ENCODE measurements at places on chromosomes 13 and 19.

DNA sequence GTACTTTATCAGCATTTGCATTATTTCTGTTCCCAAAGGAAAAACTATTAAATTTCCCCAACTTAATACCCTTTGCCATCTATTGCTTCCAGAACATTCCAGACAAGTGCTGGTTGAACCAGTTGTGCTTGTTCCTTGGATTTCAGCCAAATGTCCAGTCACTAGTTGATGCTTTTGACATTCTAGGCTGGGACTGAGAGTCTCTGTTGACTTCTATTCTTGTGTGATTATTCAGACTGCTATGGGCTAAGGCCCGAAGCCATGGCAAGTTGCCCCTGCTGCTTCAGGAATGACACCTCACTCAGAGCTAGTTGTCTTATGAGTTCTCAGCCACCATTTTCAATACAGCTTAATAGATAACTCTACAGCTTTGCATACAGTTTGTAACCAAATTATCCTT lies 458.1 kb upstream of the ARGLU1 start:
- no peak for DNase-seq

DNA sequence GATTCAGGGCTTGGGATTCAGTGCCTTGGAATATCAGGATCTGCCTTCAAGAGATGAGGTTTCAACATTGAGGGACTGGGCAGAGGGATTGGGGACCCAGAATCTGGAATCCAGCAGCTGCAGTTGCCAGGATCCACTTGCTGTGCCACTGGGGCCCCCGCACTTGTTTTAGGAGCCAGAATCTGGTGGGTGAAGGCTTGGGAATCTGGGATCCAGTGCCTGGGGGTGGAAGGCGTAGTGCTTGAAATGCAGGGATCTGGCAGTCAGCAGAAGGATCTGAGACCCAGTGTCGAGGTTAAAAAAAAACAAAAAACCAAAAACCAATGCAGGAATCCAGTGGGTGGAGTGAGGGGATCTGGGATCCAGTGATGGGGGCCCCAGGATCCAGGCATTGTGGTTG lies 7.3 kb upstream of the SLC25A41 start:
- no peak for DNase-seq

- peak; percentile 13 for DNase-seq
Observed at GRCh38 chr13:29507356-29507755, 88.1 kb downstream of the SLC7A1 start.

- no peak for DNase-seq
Observed at GRCh38 chr13:79998381-79998880, 342.5 kb downstream of the SPRY2 start.

DNA sequence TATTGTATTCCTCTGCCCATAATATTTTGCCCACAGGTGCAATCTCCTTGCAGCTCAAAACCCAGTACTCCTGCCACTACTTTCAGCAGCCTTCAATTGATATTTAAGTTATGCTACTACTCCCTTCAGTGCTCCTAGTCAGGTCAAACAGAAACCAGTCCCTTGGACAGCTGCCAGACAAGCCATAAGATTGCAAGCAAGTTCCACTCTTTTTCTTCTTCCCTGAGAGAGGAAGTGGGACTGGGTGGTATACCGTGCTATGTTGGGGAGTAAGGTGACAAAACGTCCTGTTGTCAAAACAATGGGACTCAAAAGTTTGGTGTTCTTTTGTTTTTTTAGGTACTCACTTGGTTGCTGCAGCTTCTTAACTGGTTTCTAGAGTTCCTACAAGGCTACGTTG lies 63.1 kb upstream of the FRY start:
- DNase-seq: no peak

DNA sequence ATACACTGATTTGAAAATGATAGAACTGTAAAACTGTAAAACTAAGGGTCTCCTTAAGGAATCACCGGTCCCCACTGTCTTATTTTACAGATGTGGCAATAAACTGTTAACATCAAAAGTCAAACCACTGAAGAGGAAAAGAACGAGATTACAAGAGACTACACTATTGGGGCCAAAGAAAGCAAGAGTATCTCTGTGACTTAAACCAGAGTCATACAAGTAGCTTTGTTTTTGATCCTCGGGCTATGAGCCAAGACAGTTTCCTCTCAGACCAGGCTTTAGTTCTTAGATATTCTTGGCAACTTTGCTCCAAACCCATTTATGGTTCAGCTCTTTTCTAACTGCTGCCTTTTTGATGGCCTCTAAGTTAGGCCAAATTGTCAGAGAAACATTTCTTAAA lies 113.8 kb downstream of the TBC1D4 start:
- DNase-seq: no peak

DNA sequence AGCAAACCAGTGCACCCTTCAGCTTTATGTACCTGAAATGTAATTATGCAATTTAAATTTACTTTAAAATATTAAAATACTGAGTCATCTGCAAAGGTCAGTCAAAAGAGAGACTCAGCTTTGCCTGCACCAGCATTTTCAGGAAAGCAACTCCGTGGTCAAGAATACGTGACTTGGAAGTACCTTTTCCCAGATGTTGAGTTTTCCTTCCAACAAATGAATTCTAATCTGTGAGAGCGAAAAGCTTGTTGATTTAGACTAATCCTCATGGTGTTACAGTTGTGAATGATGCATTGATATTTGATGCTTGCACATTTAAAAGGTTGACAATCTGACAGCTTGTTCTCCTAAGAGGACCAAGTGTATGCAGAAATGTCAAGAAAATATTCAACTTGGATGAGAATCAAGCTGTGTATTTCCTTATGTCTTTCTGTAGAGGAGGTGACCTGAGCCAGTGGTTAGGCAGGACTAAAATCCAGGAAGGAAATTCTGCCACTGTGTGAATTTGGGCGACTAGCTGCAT lies 270.4 kb downstream of the ABCC4 start:
- DNase-seq: no peak

- no peak for DNase-seq
Observed at GRCh38 chr13:110454956-110455355, 106.6 kb downstream of the RAB20 start.

GRCh38 chr19:42655748-42656147 lies 61.0 kb upstream of the CEACAM8 start:
- no peak for DNase-seq

- DNase-seq: no peak
Observed at GRCh38 chr19:49469828-49470614, 4.0 kb upstream of the FLT3LG start.

- DNase-seq: no peak
Observed at GRCh38 chr13:30486230-30487074, 20.7 kb upstream of the HMGB1 start.

- DNase-seq: no peak
Observed at GRCh38 chr13:106357198-106357597, 178.3 kb downstream of the EFNB2 start.

DNA sequence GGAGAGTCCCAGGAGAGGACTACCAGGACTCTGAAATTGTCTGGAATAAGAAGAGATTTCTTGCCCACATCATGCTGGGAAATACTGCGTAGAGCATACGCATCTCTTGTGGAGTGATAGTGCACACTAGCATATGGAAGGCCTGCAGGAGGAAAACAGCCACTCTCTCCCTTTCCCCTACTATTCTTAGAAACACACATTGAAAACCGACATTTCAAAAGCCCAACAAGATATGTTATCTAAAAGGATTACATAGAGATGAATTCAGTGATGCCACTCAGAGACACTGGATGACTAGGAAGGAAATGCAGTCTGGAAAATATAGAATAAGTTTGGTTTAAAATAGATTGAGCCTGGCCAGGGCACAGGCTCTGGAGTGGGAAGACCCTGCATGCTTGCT lies 388.7 kb upstream of the NBEA start:
- DNase-seq: no peak

DNA sequence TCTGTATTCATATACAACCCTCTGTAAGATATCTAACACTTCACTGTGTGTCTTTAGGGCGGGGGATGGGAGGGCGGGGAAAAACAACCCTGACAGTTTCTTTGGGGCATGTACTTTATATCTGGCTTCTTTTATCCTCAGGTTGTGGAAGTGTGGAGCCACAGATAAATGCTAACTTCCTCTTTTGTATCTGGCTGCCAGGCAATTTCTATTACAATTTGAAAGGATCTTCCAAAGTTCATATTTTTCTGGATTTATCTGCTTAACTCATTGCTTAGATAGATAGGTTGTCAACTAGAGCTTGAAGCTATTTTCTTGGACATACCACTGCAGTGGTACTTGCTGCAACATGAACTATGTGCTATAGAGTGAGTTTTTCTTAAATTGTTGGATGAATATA lies 393.0 kb downstream of the LMO7 start:
- no peak for DNase-seq

- DNase-seq: peak; percentile 5
Observed at GRCh38 chr13:26961890-26962615, 201.5 kb upstream of the GPR12 start.

- DNase-seq: no peak
Observed at GRCh38 chr13:53237696-53238095, 209.1 kb downstream of the OLFM4 start.

- no peak for DNase-seq
Observed at GRCh38 chr13:36925603-36926002, 5.6 kb upstream of the SMAD9 start.

GRCh38 chr19:57248646-57249045 lies 8.2 kb downstream of the ZNF805 start:
- DNase-seq: no peak

DNA sequence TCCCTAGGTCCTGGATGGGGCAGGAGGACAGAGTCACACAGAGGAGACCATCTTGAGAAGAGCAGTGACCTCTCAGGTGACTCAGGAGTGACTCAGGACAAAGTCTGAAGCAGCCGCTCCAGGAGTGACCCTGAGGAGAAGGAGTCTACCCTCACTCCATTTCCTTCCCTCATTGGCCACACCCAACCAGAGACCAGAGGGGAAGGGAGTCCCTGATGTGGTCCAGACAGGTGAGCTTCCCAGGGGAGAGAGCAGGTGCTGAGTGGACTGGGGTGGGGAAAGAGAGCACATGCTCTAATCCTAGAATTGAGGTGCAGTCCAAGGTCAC lies 75.5 kb upstream of the MEDAG start:
- no peak for DNase-seq

GRCh38 chr19:48568345-48568886 lies 16.4 kb downstream of the SULT2B1 start:
- peak; percentile 15 for DNase-seq

- no peak for DNase-seq
Observed at GRCh38 chr13:40776232-40776631, 5.2 kb upstream of the MRPS31 start.

- no peak for DNase-seq
Observed at GRCh38 chr13:72208112-72208645, 341.2 kb upstream of the DACH1 start.

- no peak for DNase-seq
Observed at GRCh38 chr19:44856421-44857083, 10.5 kb downstream of the NECTIN2 start.

DNA sequence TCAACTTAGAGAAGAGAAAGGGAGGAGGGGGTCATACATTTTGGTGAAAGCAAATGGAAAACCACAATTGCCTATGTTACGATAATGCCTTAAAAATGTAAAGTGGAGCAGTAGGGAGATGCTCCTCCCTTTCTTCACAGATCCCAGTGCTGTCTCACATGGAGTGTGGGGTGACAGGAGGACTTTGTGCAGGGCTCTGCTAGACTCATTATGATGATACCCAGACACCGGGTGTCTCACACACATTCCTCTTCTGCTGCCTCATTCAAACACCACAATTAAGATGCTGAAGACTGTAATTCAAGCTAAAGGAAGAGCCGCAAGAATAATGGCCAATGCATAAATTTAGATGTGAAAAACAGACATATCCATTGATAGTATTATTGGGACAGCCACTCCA lies 150.6 kb downstream of the LHFPL6 start:
- no peak for DNase-seq

DNA sequence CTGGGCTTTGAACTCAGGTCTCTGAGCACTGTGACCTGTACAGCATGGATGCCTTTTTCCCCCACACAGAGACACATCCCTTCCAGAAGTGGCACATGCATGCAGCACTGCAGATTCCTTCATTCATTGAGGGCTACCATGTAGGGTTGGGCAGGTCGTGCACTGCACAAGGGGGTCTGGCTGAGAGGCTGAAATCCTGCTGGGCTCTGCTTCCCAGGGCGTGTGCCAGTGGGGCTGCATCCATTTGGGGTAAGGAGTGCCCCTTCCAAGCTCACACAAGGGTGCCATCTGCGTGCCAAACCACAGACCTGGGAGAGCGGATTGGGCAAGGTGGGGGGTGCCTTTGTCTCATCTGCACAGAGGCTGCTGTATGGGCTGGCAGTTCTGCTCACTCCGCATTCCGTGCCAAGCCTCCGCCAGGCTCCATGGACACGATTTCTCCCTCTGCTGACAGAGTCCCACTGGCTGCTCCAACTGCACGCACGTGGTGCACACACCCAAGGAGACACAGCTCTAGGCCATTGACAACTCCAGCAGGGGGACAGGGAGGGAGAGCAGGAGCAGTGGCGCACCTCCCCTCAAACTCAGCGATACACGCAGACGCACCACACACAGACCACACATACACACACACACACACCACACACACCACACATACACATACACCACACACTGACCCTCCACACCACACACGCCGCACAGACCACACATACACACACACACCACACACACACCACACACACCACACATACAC lies 4.5 kb upstream of the SHISA7 start:
- peak; percentile 67 for DNase-seq

- peak; percentile 47 for DNase-seq
Observed at GRCh38 chr13:35818633-35819067, 312.5 kb downstream of the DCLK1 start.

DNA sequence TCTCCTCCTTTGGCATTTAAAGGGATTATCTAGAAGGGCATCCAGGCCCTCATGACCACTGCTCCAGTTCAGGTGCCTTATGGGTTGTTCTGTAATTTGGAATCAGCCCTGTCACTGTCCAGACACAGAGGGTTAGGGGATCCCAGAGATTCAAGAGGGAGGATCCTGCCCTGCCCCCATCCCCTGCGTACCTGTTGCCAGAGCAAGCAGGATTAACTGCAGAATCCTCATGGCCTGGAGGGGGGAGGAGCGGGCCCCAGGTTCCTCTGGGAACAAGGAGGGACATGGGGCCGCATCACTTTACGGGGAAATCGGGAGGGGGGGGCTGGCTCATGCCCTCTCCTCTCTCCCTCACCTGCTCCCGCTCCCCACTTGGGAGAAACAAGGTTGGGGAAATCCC lies 1.0 kb downstream of the KLK11 start:
- DNase-seq: no peak

GRCh38 chr13:73935991-73936390 lies 198.2 kb downstream of the KLF12 start:
- DNase-seq: no peak

- DNase-seq: no peak
Observed at GRCh38 chr13:29522044-29522685, 73.3 kb downstream of the SLC7A1 start.

- DNase-seq: no peak
Observed at GRCh38 chr13:103436057-103436654, 369.9 kb upstream of the SLC10A2 start.

DNA sequence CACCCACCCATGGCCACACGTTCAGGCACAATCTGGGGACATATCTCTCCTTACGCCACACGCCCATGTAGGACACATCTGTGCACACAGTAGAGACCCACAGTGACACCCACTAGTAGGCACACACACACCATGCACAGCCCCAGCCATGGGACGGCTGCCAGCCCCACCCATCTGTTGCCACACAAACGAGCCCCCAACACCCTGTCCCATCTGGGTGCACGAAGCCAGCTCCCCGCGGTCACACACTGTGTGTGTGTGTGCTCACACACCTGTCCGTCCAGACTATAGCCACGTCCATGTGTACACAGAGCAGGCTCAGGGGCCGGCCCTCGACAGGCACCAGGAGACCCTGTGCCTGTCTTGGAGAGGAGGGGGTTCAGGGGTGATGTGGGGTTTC lies 10.6 kb downstream of the ERFL start:
- DNase-seq: no peak

Data from NCI-H2171 (cell line).